ENCODE measurements at places on chromosomes 4 and X. TPM values are rescaled to one million over a fixed set of nuclear protein-coding genes. Genes with fewer than 3 reads are reported as not detected.

- DNase-seq = no peak
- H3K4me1 ChIP-seq = peaks cover 39% of the 10 kb centered on the region
- no peak overlapping the region for H3K4me3 ChIP-seq
- peak overlapping the region; percentile 20 for H3K27ac ChIP-seq
- H3K27me3 ChIP-seq = no peaks in the 10 kb centered on the region
Measured at GRCh38 chr4:53137468-53137867, 228.4 kb downstream of the SCFD2 start.

The USP27X gene
- 2.2 TPM for total RNA-seq

The CDX4 gene
- not detected for total RNA-seq

- H3K4me3 ChIP-seq = no peak overlapping the region
- H3K27ac ChIP-seq = no peak overlapping the region
- H3K27me3 ChIP-seq = peaks cover 22% of the 10 kb centered on the region
- H3K4me1 ChIP-seq = peaks cover 3% of the 10 kb centered on the region
Measured at GRCh38 chrX:106730401-106730800, 3.9 kb downstream of the RNF128 start.

DNA sequence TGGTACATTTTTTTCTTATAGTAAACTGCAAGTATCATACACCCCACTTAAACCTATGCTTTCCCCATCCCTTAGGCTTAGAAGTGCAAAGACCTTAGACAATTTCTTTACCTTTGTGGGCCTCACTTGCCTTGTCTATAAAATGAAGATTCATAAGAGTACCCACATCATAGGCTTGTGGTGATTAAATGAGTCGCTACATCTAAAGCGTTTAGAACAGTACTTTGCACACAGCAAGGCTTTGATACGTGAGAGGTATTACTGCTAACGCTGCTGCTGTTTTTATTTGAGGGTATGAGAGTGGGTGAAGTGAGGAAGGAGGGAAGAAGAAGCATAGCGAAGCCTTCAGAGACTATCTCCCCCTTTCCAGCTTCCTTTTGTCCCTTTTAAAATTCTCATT is 87.8 kb upstream of the RPS6KA3 start:
- H3K27me3 ChIP-seq = peaks cover 4% of the 10 kb centered on the region
- no peak overlapping the region for H3K27ac ChIP-seq
- H3K4me1 ChIP-seq = peaks cover 26% of the 10 kb centered on the region
- H3K36me3 ChIP-seq = no peaks in the 10 kb centered on the region

GRCh38 chr4:73231518-73232487 is 26.8 kb downstream of the ANKRD17 start:
- DNase-seq = no peak
- H3K27ac ChIP-seq = peak overlapping the region; percentile 41
- H3K27me3 ChIP-seq = no peaks in the 10 kb centered on the region
- H3K36me3 ChIP-seq = peaks cover 61% of the 10 kb centered on the region
- peaks cover 13% of the 10 kb centered on the region for H3K4me1 ChIP-seq

Data from activated CD4-positive, alpha-beta T cell treated with anti-CD3 and anti-CD28 coated beads for 36 hours (primary cell).